ENCODE measurements at places on chromosomes 6 and 20.

- no peak for DNase-seq
These were observed 9.1 kb downstream of the SMPDL3A start for GRCh38 chr6:122798099-122798641.

GRCh38 chr6:150813319-150813992 is 52.0 kb upstream of the MTHFD1L start:
- DNase-seq: peak; percentile 49

GRCh38 chr6:551405-551804 is 105.5 kb downstream of the HUS1B start:
- no peak for DNase-seq

- DNase-seq: no peak
These were observed 705.3 kb upstream of the FLRT3 start for GRCh38 chr20:15042723-15043122.

GRCh38 chr6:50602292-50602691 is 111.0 kb upstream of the TFAP2D start:
- DNase-seq: no peak

GRCh38 chr6:30972816-30973215 is 10.7 kb upstream of the MUC21 start:
- DNase-seq: no peak

- no peak for DNase-seq
These were observed 75.7 kb upstream of the BTBD3 start for GRCh38 chr20:11841972-11842461.

DNA sequence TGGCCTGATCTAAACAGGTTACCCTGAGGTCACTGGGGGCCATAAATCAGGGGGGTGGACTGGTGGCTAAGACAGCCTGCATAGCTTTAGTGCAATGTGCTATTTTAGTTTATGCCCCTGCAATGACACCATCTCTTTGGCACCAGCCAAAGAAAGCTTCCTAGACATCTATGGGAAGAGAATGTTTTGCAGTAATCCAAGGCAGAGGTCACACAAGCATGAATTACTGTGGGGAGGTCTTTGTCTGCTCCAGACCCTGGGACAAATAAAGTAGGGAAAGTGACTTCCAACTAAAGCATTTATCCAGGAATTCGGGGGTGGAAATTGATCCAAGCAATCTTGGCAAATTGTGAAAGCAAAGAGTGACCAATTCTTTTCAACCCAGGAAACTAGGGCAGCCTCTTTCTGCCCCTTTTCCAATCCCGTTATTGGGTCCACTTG is 5.3 kb downstream of the RIPOR2 start:
- no peak for DNase-seq

- no peak for DNase-seq
These were observed 27.1 kb downstream of the TBPL1 start for GRCh38 chr6:133980168-133980567.

DNA sequence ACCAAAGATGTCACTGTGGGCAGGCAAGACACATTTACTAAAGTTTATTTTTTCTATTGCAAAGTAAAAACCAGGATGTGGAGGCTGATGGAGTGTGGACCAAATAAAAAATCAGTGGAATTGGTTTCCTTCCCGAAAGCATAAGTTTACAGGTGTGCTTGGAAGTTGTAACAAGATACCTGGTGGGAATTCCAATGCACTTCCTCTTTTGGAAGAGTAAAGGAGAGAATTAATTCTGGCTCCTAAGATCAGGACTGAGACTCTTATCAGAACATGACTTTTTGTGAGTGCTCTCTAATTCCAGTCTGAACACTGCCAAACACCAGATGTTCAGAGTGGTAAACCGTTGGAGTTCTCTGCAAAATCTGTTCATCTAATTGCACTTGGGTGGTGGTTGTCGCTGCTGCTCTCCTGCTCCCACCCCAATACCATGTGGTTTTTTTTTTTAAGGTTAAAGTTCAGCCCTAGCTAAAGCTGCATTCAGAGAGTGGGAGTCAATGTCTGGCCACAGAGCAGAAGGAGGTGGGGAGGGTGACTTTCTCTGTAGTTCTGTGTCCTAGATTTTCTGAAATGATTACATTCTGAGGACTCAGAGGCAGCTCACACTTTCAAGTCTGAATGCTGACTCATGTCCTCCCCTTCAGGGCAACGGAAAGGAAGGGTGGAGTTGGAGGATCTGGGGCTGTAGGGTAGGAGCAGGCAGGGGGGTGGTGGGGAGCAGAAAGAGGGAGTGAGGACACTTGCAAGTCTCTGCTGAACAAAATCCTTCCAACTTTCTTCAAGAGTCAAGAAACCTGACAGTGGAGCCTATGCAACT is 275.8 kb upstream of the PRDM1 start:
- peak; percentile 59 for DNase-seq

- DNase-seq: no peak
These were observed 4.9 kb downstream of the NKAIN2 start for GRCh38 chr6:123808556-123808955.

DNA sequence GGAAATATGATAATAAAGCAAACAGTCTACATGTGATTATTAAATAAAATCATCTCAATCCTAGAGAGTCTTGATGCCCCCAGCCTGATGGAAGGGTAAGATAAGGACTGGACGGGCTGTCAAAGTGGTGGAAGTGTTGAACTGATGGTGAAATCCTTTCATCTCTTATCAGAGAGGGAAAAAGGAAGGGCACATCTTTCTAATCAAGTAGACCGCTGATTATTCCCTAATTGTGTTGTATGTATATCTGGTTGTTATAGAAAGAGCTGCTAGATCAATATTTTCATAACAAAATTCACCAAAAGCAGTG is 184.5 kb downstream of the PDE7B start:
- no peak for DNase-seq

DNA sequence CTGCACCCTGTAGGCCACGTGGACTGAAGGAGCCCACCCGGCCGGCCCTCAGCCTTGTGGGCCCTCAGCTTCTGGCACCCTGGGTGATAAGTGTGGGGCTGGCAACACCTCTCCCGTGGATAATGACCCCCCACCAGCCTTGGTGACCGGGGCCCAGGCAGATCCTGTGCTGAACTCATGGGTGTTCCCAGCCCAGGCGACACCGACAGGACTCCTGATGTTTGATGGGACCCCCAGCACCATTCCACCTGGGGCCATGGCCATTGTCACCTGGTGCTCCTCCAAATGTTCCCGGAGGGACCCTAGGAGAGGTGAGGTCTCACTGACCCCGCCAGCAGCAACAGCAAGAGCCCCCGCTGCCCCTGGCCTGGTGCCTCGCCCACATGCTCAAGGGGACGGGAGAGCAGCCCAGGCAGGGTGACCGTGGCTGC is 19.4 kb upstream of the FRMD1 start:
- no peak for DNase-seq

DNA sequence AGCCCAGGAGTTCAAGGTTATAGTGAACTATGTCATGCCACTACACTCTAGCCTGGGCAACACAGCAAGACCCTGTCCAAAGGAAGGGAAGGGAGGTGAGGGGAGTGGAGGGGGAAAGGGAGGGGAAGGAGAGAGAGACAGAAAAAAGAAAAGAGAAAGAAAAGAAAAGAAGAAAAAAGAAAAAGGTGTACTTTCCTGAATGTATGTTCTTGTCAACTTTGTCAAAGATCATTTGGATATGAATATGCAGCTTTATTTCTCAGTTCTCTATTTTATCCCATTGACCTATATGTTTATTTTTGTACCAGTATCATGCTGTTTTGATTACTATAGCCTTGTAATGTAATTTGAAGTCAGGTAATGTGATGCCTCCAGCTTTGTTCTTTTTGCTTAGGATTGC is 30.9 kb upstream of the FKBP1C start:
- no peak for DNase-seq

DNA sequence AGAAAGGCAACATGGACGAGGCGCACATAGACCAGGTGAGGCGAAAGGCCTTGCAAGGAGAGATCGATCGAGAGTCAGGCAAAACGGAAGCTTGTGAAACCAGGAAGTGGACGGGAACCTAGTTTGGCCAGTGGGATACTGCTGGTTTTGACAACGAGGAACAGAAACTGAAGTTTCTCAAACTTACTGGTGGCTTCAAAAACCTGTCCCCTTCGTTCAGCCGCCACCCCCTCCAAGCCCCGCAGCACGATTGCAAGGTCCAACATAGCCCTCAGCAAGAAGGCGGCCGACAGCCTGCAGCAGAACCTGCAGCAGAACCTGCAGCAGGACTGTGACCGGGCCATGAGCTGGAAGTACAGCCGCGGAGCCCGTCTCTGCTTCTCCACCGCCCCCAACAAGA is 238.0 kb downstream of the KHDC1L start:
- no peak for DNase-seq

DNA sequence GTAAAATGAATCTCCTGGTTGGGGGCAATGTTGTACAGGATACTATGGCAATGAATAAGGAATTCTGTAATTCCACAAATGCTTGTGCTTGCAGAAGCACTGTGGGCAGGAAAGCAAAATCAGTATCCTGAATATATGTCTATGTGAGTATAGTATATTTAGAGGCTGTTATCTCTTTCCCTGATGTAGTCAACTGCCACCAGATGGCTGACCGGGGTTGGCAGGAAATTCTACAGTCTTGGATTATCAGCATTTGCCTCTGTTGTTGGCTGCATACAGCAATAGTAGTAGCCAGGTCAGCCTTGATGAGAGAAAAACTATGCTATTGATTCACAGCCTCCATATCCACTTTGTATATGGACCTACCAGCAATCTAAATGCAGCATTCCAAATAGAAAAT is 425.1 kb upstream of the JAG1 start:
- no peak for DNase-seq

DNA sequence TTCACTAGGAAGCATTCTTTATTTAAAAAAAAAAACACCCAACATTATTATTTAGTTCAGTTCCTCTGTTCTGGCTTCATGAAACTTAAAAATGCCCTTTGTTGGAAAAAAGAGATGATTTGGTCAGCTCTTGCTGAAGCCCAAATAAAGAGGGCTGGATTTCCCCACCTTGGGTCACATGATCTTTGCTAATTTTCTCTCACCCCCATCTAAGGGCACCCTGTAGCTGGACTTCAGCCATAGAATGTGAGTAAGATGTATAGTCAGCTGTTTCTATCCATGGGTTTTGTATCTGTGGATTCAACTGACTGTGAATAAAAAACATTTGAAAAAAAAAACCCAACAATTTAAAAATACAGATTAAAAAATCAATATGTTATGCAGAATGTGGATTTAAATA is 213.9 kb upstream of the SULF2 start:
- DNase-seq: no peak

- no peak for DNase-seq
These were observed 738.6 kb downstream of the C6orf118 start for GRCh38 chr6:164570801-164571200.

- DNase-seq: no peak
These were observed 122.9 kb upstream of the AFDN start for GRCh38 chr6:167703781-167704180.

GRCh38 chr6:42047213-42047590 is 3.1 kb upstream of the TAF8 start:
- DNase-seq: no peak

- DNase-seq: peak; percentile 57
These were observed 126.8 kb downstream of the IPCEF1 start for GRCh38 chr6:154229786-154230185.

GRCh38 chr6:26531897-26532296 is 6.3 kb upstream of the HMGN4 start:
- DNase-seq: no peak

DNA sequence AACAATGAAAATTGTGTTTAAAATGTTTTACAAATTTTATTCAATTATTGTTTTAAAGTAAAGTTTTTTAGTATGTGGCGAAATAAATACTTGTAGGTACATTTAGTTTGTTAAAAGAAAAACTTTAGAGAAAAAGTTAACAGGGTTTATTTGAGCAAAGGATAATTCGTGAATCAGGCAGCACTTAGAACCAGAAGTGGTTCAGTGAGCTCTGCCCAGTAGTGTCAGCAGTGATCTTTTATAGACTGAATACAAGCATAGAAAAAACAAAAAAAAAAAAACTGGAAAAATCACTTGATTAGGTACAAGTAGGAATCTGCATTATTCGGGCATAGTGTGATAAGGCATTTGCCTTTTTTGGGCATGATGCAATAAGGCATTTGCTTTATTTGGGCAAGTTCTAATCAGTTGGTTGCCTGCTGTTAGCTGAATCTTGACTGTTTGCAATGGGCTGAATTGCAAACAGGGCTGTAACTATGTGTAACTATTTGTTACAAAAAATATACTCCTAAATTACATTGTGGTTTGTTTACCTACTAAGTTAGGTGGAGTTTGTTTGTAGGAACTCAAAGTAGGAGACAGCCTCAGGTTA is 122.9 kb upstream of the MMS22L start:
- no peak for DNase-seq

- no peak for DNase-seq
These were observed 59.2 kb downstream of the TENT5A start for GRCh38 chr6:81693266-81693665.

DNA sequence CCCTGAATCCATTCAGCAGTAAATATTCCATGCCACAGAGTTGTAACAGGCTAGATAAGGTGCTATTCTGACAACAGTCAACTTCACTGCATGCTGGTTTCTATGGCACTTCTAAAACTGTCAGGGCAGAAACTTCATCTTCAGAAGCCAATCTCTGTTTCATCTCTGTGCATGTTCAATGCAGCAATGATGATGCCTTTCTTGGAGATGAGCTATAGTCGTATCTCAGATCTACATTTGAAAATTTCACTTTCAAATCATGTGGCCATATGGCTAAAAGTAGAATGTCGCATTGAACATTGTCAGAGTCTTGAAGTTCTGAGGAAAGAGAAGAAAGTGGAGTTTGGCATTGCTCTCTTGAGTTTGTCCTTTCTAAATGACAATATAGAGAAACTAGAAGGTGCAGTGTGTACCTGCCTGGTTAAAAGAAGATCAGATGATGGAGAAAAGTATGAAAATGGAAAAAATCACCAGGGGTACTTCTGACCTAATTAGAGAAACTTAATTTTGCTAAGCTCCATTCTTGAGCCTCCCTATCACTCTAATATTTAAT is 49.0 kb upstream of the VSTM2L start:
- no peak for DNase-seq

DNA sequence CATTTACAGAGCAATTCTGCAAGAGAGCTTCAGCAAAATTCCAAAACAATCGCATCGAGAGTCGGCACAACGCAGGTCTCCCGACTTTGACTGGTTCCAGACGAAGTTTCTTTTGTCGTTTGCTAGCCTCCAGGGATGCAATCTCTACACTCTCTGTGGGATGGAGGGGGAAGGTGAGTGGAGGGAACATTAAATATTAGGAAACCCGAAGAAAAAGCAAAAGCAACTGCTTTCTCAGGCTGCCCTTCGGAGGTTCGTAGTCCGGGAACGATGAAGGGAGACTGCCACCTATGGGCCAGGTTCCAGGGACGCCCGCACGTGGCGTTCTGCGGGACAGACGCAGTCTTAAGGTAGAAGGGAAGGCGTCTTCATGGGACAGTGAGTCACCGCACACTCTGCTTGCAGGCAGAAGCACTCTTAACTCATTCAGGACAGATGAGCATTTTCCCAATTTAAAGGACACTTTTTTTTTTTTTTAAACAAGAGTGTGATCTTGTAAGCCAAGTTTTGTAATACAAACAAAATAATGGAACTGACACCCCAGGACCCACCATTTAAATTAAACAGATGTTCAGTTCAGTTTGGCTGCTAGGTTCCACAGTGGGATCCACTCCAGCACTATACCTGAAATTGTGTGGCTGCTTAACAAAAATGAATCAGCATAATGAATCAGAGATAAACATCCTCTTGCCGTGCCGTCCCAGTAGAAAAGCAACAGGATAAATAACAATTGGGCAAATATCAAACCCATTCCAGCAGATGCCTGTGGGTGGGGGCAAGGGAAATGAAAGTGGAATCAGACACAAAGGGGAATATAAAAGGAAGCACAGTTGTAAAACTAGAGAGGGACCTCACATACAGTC is 65.8 kb upstream of the ARMC2 start:
- peak; percentile 81 for DNase-seq

- DNase-seq: no peak
These were observed 52.2 kb downstream of the MRPL14 start for GRCh38 chr6:44074813-44075646.

- no peak for DNase-seq
These were observed 237.1 kb upstream of the AFDN start for GRCh38 chr6:167589615-167589940.
